NCI-H1105 treated with DMSO at 0.1 percent for 48 hours (cell line): ENCODE measurements at places on chromosomes 12 and 14.

DNA sequence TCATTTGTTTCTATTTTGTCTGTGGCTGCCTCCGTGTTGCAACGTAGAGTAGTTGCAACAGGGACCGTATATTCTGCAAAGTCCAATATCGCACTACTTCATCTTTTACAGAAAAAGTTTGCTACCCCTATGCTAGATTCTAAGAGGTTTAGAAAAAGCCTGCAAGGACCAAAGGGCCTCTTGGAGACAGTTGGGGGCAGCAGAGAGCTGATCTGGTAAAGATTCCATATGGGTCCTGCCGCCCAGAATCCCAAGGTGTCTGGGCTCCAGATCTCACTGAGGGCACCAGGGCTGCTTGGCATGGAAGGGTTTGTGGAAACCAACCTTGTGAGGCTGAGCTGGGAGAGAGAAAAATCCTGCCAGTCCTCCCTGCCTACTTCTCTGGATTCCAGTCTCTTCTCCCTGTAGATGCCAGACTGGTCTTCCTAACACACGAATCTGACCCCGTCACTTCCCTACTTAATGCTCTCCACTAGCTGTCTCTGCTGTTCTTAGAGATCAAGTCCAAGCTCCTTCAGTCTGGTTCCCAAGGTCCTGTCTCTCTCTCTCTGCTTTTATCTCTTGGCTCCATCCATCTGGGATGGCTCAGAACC is 74.6 kb downstream of the GLRX5 start:
- peak; percentile 46 for DNase-seq

DNA sequence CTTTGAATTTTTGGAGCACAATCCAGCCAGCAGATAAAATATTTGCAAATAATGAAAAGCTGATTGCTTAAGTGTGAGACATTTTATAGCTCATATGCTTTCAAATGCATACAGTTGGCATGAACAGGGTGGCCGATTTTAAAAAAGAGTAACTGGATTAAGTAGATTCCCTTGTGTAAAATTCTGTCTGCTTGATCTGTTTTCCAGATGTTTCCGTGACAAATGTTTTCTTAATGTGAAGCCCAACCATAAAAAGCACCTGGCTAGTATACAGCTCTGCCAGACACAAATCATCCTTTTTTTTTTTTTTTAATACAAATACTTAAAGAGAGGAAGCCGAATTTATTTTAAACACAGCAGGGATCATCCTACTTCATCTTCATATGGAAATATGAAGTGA is 440.7 kb downstream of the CCER1 start:
- no peak for DNase-seq

DNA sequence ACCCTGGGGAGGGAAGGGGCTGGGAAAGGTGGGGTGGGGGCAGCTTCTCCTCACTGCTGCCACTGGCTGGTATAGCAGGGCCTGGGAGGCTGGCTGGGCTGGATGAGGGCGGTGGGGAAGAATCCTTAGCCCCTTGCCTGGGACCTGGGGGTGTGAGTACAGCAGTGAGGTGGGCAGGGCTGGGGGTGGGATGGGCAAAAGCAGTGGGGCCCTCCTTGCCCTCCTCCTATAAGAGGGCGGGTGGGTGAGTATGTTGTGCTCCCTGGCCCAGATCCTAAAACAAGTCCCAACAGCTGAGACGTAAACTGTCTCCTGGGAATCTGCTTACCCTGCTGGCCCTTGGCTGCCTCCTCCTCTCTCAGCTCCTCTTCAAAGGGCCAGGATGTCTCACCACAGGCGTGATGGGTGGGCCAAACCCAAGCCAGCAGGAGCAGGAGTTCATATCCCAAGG is 2.2 kb downstream of the NCKAP5L start:
- DNase-seq: no peak

- DNase-seq: peak; percentile 22
Measured at GRCh38 chr14:52067873-52068614, 815 bp downstream of the NID2 start.

GRCh38 chr14:39247256-39247655 is 13.5 kb downstream of the MIA2 start:
- no peak for DNase-seq

DNA sequence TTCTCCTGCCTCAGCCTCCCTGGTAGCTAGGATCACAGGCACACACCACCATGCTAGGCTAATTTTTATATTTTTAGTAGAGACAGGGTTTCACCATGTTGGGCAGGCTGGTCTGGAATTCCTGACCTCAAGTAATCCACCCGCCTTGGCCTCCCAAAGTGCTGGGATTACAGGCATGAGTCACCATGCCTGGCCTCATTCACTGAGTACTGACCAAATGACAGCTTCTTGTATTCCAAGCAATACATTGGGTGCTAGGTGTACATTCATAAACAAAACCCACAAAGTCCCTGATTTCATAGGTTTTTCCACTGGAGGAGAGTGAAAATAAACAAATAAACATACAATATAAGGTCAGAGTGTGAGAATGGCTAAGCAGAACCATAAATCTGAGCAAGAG is 136.3 kb downstream of the HELB start:
- DNase-seq: no peak

DNA sequence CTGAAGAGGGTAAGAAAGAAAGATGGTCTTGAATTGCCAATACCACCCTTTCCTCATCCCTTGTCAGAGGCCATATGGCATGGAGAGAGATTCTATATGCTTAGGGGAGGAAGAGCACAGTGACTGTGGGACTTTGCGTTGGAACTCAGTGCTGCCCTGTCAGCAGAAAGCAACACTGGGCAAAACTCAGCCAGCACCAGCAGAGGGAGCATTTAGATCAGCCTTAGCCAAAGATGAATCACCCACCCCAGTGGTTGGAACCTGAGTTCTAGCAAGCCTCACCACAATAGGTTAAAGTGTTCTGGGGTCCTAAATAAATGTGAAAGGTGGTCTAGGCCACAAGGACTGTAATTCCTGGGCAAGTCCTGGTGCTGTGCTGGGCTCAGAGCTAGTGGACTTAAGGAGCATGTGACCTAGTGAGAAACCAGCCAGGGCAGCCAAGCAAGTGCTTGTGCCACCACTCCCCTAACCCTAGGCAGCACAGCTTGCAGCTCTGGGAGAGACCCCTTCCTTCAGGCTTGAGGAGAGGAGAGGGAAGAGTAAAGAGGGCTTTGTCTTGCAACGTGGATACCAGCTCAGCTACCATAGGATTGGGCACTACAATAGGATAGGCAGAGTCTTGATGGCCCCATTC is 11.4 kb upstream of the BCAT1 start:
- DNase-seq: peak; percentile 4

DNA sequence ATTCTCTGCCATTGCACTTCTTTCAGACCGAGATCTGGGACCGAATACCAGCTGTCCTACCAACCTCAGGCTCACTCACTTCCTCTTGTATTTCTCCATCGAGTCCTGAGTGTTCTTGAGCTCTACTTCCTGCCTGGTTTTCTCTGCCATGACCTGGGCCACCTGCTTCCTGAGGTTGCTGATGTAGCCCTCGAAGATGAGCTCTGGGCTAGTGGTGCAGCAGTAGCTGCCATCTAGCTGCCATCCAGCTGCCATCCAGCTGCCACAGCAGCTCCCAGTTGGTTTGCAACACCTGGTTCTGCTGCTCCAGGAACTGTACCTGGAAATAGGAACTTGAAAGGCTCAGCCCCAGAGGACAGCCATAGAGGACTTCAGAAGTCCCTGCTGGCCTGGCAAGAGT is 15.0 kb upstream of the KRT73 start:
- no peak for DNase-seq

- no peak for DNase-seq
Measured at GRCh38 chr12:122669397-122670070, 33.6 kb downstream of the HCAR2 start.

DNA sequence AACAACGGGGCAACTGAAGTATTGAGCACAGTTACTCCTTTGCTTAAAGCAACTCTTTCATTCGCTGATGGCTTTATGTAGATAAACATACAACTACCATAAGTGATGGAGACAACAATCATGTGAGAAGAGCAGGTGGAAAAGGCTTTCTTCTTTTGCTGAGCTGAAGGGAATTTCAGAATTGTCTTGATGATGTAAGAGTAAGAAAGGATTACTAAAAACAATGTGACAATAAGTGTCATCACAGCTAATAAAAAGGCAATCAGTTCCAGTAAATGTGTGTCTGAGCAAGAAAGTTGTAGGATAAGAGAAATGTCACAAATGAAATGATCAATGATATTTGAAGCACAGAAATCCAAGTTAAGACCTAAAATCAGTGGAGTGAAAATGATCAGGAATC is 647 bp downstream of the OR6C70 start:
- no peak for DNase-seq

DNA sequence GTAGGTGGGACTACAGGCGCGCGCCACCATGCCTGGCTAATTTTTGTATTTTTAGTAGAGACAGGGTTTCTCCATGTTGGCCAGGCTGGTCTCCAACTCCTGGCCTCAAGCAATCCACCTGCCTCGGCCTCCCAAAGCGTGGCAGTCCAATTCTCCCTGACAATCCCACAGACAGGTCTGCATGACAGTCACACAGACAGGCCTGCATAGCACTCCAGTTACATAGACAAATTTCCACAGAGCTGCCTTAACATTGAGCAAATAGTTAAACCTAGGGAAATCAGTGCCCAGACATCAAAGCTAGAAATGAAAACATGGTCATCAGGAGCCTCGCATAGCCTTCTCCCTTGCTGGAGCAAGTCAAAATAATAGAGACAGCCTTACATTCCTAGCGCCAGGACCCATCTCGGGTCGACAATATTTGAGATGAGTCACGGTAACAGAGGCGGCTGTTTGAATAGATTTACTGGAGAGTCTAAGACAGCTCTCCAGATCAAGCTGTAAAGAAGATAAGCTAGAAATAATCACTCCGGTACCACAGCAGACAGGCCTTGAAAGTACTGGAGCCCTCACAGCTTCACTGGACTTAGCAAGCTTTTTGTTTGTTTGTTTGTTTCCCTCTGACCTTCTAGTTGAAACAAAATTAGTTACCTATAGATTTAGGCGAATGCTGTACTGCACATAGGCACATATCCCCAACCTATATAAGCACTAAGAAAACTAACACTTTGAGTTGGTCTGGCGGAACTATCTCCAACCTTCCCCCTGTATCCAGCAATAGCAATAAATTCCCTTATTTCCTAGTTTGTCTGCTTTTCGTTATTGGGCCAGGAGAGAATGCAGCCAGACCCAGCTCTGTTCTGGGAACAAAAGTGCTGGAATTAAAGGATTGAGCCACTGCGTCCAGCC is 23.8 kb upstream of the PYROXD1 start:
- DNase-seq: no peak

- DNase-seq: peak; percentile 99
Measured at GRCh38 chr12:115259968-115260747, 576.2 kb upstream of the TBX3 start.

- no peak for DNase-seq
Measured at GRCh38 chr12:103012884-103013283, 55.4 kb downstream of the ASCL1 start.
